Right renal cortex interstitium (tissue), 3 donors: ENCODE measurements at places on chromosomes 4 and X.

GRCh38 chrX:9681011-9681410 is 84.6 kb downstream of the GPR143 start:
- no peak for DNase-seq

GRCh38 chrX:47311932-47312774 is 58.2 kb upstream of the ZNF157 start:
- no peak for DNase-seq

DNA sequence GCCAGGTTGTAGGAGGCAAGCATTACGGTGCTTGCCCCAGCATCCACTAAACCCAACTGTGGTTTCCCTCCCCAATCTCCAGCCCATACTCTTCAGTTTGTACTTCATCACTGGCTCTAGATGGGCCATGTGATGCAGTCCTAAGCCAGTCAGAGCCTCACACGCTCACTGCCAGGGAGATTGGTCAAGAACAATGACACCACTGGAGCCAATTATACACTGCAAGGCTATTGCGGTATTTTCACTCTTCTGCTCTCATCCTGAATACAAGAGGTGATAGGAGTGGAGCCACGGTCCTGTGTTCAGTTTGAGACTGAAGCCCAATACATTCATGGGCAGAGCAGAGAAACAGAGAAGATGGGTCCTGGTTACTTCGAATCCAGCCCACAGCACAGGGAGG is 58.4 kb downstream of the SEPSECS start:
- no peak for DNase-seq

- no peak for DNase-seq
Measured at GRCh38 chr4:153497988-153498967, 32.1 kb downstream of the TMEM131L start.

GRCh38 chr4:168501407-168501806 is 4.6 kb downstream of the PALLD start:
- DNase-seq, result no peak

GRCh38 chr4:3526456-3526855 is 5.8 kb downstream of the LRPAP1 start:
- DNase-seq, result no peak

- DNase-seq, result no peak
Measured at GRCh38 chr4:96108146-96108545, 268.3 kb downstream of the PDHA2 start.

DNA sequence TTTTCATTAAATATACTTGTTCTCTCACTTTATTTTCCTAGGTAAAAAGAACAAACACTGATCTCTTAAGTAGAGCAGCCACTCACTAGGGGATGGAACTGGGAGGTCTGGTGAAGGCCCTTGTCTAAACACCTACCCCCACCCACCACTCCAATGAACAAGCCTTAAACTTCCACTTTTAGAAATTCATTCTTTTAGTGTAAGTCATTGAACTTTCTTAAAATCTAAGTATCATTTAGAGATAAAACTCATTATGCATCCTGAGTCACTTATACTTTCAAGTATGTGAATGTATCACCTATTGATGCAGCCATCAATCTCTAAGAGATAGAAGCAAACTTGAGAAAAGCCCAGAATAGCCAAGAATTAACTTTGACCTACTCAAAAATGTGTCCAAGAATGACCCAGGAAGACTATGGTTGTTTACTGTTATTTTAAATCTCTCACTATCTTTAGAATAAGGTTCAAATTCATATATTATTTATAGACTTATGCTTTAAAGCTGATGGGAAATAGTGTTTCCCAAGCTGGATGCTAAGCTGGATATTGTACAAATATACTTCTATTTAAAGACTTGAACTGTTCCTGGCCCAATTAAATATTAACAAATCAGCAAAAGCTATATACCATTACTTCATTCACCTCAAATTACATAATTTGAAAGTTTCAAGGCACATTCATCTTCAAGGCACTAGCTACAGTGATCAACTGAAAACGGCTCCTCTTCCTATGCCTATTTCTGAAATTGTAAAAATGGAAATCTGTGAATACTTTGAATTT is 49.5 kb downstream of the CAMK2D start:
- no peak for DNase-seq

GRCh38 chr4:6878451-6879059 is 31.1 kb upstream of the TBC1D14 start:
- DNase-seq, result no peak

DNA sequence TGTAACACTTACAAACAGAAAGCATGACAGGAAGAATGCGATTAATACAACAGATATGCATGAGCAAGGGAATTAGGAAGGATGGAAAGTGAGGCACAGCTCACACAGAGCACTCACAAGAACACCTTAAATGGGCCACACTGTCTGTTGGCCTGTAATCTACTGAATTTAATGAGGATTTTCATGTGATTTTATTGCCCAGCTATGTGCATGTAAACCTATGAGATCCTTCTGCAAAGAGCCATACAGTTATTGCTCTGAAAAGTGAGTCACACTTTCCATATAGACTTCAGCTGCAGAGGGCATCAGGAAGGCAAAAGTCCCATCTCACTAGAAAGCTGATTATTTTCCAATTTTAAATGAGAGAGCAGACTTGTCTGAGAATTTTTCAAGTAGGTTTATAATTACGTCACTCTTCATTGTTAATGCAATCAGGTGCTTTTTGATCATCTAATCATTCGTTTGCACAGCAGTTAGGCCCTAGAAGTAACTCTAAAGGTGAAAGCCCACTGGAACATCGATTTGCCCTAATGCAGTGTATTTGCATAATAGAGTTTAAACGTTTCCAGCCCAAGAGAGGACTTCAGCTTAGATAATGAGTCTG is 832.7 kb upstream of the INTU start:
- no peak for DNase-seq

- no peak for DNase-seq
Measured at GRCh38 chr4:171583790-171584189, 229.4 kb upstream of the GALNTL6 start.

- DNase-seq, result no peak
Measured at GRCh38 chr4:90515191-90515590, 388.0 kb downstream of the CCSER1 start.

DNA sequence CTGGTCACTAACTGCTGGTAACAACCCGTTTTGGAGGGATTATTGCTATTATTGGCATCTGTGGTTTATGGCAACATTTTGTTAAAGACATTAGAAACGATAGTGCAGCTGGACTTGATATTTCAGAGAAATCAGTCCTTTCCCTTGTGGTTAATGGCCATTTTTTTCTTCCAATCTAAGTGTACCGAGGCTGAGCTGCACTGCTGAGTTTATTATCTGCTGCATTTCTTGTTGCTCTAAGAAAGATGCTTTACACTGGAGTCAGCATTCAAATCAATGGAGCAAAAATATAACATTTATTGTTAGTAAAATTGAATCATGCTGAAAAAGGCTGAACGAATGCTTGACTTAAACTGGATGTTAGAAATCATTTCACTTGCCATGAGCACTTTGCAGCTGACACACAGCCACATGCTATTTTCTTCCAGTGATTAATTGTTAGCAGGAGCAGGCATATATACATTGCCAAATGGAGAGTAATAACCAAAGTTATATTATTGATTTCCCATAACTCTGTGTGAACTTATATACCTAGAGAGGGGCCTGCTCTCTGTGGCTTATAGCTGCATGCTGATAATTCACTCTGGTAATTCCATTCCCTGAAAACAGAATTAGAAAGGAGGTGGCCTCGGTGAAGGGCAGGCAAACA is 66.5 kb upstream of the TTC29 start:
- no peak for DNase-seq
